H1 (cell line): ENCODE measurements at places on chromosomes 1 and 21.

DNA sequence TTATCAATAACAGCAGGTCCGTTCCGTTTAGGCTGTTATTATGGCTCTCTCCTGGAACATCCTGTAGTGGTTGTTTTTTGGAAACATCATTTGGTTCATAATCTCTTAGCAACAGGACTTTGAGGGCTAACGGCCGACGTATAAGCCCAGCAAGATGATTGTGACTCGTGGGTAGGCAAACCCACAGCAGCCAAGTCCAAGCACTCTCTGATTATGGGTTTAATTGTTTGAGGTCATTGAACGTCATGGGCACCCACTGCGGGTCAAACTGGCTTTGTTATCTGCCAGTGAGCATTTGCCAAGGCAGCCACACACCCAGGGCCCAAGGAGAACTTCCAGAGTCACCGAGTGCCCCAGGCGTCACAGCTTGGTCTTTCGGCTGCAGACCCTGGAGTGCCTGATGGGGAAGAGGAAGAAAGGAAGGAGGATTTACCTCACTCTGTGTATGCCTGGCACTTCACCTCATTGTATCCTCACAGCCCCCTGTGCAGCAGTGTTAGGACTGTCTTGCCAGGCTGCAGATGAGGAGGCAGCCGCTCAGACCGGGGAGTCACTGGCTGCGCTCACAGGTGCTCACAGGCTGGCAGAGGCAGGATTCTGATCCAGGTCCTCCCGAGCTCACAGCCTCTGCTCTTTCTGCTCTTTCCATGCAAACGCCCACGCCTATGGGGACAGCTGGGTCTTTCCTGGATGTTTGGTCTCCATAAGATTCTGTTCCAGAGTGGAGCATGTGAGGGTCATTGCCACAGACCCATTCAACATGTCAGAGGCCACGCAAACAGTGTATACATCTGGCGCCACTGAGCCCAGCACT lies 30.8 kb upstream of the EPS8L3 start:
- no peak for DNase-seq
- no peak overlapping the region for H3K27ac ChIP-seq
- H3K4me1 ChIP-seq: peaks cover 6% of the 10 kb centered on the region
- H3K4me3 ChIP-seq: no peak overlapping the region
- H3K36me3 ChIP-seq: no peaks in the 10 kb centered on the region
- H3K27me3 ChIP-seq: no peaks in the 10 kb centered on the region

GRCh38 chr1:112778137-112778536 lies 63.0 kb upstream of the PPM1J start:
- H3K4me3 ChIP-seq: no peak overlapping the region
- no peaks in the 10 kb centered on the region for H3K4me1 ChIP-seq
- H3K36me3 ChIP-seq: no peaks in the 10 kb centered on the region
- H3K27ac ChIP-seq: no peak overlapping the region
- no peak for DNase-seq
- H3K27me3 ChIP-seq: no peaks in the 10 kb centered on the region

GRCh38 chr1:213680677-213681325 lies 307.0 kb upstream of the PROX1 start:
- H3K4me1 ChIP-seq: no peaks in the 10 kb centered on the region
- no peak overlapping the region for H3K27ac ChIP-seq
- no peak for DNase-seq
- no peak overlapping the region for H3K4me3 ChIP-seq
- H3K36me3 ChIP-seq: no peaks in the 10 kb centered on the region
- H3K27me3 ChIP-seq: no peaks in the 10 kb centered on the region

DNA sequence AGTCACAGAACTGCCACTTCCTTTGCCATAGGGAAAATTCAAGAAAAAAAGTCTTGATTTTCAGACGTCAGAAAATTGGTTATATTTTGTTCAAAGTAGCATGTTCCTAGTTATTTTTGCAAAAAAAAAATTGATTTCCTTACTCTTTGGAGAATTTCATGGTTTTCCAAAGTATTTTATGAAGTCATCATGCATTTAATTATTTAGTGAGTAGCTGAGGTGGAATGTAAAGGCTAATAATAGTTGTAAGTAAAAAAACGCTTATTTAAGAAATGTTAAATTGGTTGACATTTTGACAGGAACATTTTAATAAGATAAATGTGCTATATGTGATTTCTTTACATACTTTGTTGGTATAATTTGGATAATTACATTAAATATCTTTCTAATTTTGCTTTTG lies 20.8 kb downstream of the TSEN15 start:
- H3K27me3 ChIP-seq: peaks cover 1% of the 10 kb centered on the region
- peaks cover 6% of the 10 kb centered on the region; the same call in 1 of the 2 replicates for H3K36me3 ChIP-seq
- H3K4me3 ChIP-seq: no peak overlapping the region
- H3K4me1 ChIP-seq: peaks cover 3% of the 10 kb centered on the region; the same call in 1 of the 2 replicates

DNA sequence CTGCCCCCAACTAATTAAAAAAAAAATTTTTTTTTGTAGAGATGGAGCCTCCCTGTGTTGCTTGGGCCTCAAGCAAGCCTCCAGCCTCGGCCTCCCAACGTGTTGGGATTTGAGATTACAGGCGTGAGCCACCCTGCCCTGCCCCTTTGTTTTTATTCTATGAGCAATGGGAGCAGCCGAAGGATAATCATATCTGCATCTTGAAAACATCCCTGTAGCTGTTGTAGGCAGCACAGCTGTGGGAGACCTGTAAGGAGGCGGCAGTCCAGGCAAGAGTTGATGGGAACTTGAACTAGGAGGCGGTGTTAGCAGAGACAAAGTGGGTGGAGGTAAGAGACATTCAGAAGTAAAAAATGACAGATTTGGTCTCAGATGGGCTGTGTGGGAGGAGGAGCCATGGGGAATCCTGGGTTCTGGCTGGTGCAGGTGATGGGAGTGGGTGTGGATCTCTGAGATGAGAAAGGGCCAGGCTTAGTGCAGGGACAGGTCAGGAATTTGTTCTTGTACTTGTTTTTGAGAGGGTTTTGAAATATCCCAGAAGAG lies 31.3 kb downstream of the STUM start:
- no peaks in the 10 kb centered on the region for H3K4me1 ChIP-seq
- no peak for DNase-seq
- H3K27me3 ChIP-seq: no peaks in the 10 kb centered on the region
- no peaks in the 10 kb centered on the region for H3K36me3 ChIP-seq
- H3K4me3 ChIP-seq: no peak overlapping the region

GRCh38 chr1:98468111-98468717 lies 193.3 kb upstream of the SNX7 start:
- no peaks in the 10 kb centered on the region for H3K36me3 ChIP-seq
- no peaks in the 10 kb centered on the region for H3K27me3 ChIP-seq
- H3K4me1 ChIP-seq: no peaks in the 10 kb centered on the region
- H3K27ac ChIP-seq: no peak overlapping the region
- no peak overlapping the region for H3K4me3 ChIP-seq
- no peak for DNase-seq

DNA sequence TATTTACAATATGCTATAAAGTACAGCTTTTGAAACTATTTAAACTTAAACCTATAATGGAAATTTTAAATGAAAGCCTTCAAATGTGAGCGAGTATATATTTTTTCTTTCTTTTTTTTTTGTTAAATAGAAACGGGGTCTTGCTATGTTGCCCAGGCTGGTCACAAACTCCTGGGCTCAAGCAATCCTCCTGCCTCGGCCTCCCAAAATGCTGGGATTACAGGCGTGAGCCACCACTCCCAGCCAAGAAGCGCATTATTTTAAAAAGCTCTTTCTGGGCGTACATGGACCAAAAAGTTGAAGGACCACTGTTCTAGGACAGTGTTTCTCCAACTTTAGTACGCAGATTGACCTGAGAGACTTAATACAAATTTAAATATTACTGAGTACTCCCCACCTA lies 87.5 kb downstream of the TRIM33 start:
- H3K36me3 ChIP-seq: peaks cover 35% of the 10 kb centered on the region
- H3K4me3 ChIP-seq: no peak overlapping the region
- no peaks in the 10 kb centered on the region for H3K27me3 ChIP-seq
